ENCODE measurements at places on chromosomes 2 and 18.

- DNase-seq: peak; percentile 62
Measured at GRCh38 chr2:152766928-152767327, 48.5 kb downstream of the ARL6IP6 start.

- DNase-seq: no peak
Measured at GRCh38 chr2:86556508-86556907, 6.7 kb downstream of the CHMP3 start.

DNA sequence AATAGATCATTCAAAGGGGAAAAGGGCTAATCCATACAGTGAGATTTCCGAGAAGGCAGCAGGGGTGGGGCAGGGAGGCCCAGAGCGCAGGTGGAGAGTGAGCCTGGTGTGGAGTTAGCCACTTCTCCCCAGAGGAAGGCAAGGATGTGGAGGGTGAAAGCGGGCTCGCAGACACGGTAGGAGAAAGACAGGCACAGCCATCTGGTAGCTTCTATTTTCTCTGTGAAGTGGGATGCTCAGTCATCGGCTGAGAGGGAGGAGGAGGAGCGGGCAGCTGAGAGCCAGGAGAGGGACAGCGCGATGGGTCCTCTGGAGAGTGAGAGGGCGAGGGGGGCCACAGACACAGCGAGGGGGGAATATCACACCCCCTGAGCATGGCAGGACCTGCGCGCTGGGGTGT is 153.3 kb upstream of the NDUFV2 start:
- DNase-seq: peak; percentile 70

- DNase-seq: no peak
Measured at GRCh38 chr2:25315316-25315680, 26.4 kb downstream of the DNMT3A start.

DNA sequence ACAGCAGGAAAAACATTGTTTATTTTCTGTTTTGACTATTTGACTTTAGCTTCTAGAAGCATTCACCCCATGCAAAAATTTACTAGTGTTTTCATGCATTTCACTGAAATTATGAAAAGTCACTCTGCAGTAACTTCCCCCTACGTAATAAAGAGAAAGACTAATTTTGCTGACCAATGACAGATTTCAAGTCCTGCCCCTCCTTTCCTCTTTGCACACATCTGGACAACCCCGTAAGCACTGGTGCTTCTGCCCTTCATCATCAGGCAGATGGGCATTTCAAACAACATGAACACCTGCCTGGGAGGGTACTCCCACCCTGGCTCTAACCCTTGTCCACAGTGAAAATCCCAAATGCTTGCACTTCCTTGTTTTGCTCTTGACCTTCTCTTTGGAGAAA is 815.0 kb upstream of the ID2 start:
- no peak for DNase-seq

DNA sequence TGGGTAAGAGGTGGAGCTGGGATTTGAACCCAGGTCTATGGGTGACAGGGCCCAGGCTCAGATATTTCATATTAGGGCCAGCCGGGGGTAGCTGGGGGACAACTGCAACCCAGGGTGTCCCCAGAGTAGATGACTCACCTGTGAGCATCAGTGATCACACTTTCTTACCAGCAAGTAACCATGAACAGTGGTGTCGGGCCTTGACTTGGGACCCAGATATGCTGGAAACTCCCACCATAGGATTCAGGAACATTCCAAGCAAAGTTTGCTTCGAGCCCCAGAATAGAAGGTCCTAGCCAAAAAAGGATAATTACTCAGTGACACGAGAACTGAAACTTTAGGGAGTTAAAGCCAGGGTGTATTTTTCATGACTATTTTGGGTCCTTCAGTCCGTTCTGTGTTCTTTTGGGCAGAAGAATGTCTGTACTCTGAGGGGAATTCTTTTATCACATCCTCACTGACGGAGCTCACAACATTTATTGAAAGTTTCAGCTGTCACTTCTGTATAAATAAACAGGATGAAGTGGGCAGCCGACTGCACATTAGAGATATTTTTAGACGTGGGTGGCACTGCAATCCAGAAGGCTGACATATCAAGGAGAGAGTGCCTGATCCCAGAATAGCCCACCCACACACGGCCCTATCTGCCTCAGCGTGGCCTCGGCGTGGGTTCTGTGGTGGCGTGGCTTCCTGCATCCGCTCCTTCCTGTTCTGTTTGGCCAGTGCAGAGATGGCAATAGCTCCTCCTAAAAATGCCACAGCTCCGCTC is 45.6 kb downstream of the RAMP1 start:
- peak; percentile 51 for DNase-seq

DNA sequence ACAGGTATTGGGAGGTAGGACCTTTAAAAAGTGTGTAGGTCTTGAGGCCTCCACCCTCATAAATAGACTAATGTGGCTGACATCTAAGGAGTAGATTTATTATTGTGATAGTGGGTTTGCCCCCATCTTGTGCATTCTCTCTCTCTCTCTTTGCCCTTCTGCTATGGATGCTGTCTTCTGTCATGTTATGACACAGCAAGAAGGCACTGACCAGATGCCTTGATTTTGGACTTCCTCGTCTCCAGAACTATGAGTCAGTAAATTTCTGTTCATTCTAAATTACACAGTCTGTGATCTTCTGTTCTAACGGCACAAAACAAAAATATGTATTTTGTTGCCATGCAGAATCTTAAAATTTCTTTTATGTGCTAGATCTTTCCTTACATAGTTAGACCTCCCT is 66.9 kb downstream of the ATAD2B start:
- no peak for DNase-seq

- DNase-seq: peak; percentile 69
Measured at GRCh38 chr2:150485114-150485870, 2.2 kb downstream of the RND3 start.

- DNase-seq: peak; percentile 33
Measured at GRCh38 chr2:127362971-127363370, 24.8 kb downstream of the MAP3K2 start.

- peak; percentile 71 for DNase-seq
Measured at GRCh38 chr18:25827228-25827627, 263.2 kb downstream of the SS18 start.

DNA sequence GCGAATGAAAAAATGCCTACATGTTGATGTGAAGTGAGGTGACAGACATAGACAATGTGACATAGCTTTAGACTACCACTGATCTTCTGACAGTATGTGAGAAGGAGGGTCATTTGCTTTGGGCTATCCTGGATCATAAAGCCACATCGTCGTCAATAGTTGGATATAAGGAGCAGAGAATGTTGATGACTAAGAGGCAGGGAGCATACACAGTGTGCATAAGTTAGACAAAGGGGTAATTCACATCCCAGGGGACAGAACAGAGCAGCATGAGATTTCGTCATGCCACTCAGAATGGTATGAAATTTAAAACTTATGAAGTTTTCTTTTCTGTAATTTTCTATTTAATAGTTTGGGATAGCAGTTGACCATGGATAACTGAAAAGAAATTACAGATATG is 403.2 kb downstream of the DSC3 start:
- no peak for DNase-seq

GRCh38 chr2:239160226-239161143 is 240.3 kb downstream of the HDAC4 start:
- DNase-seq: no peak

- DNase-seq: peak; percentile 85
Measured at GRCh38 chr18:54734059-54734458, 94.2 kb upstream of the RAB27B start.

DNA sequence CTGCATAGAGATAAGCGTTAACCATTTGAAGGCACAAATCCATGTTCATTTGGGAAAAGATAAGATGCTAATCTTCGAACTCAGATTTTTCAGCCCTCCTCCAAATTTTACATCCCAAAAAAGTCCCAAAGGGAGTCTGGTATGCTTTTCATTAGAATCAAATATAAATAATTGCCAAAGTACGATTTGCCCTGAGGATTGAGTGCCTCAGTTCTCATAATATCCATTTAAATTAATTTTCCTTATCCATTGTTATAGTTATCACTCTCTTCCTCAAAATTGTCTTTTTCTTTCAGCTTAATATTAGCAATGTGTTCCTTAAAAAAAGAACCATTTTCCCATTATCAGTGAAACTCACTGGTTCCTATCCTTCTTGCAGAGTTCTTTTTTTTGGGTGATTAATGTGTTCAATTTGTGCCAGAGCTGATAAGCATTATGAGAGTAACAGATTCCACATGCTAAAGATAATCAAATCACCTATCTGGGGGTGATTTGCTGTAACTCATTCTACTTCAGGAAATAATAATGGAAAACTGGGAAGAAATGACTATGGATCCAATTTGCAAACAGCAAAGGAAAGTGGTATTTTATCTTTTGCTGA is 686 bp downstream of the HNMT start:
- DNase-seq: no peak

GRCh38 chr2:174618179-174618578 is 20.6 kb upstream of the WIPF1 start:
- no peak for DNase-seq

GRCh38 chr2:20509770-20510490 is 63.1 kb downstream of the RHOB start:
- DNase-seq: peak; percentile 32

DNA sequence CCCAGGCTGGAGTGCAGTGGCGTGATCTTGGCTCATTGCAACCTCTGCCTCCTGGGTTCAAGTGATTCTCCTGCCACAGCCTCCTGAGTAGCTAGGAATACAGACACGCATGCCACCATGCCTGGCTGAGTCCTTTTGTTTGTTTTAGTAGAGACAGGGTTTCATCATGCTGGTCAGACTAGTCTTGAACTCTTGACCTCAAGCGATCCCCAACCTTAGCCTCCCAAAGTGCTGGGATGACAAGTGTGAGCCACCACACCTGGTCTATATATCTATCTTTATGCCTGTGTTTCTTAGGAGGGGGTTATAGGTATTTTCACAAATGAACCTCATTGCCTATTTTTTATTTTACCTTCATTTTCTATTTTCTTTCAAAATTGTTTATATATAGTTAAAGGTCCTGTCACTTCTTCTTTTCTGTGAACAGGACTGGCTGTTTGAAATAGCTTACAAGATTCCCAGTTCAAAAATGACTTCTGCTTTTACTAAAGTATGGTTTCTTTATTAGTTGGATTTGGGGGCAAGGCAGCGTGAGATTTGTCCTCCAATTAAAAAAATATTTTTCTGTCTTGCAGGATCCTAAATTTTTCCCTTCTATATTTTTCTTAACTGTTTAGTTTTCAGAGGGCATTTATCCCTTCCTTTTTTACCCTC is 16.4 kb upstream of the MARCHF7 start:
- no peak for DNase-seq

DNA sequence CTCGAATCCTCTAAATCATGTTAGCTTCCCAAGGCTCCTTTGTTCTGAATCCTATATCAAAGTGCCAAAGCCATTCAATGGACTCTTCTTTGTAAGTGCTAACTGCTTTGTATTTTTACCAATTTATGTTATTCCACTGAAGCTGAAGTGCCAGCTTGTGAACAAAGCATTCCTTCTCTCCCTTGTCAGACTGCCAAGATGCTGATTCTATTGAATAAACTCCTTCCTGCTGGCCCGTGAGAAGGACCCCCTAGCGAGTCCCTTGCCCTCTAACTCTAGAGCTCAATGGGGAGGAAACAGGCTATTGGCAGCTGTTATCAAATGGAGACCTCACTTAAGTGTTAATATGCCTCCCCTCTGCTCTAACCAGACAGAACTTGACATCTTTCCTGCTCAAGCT is 1097.9 kb upstream of the CNTNAP5 start:
- DNase-seq: no peak

DNA sequence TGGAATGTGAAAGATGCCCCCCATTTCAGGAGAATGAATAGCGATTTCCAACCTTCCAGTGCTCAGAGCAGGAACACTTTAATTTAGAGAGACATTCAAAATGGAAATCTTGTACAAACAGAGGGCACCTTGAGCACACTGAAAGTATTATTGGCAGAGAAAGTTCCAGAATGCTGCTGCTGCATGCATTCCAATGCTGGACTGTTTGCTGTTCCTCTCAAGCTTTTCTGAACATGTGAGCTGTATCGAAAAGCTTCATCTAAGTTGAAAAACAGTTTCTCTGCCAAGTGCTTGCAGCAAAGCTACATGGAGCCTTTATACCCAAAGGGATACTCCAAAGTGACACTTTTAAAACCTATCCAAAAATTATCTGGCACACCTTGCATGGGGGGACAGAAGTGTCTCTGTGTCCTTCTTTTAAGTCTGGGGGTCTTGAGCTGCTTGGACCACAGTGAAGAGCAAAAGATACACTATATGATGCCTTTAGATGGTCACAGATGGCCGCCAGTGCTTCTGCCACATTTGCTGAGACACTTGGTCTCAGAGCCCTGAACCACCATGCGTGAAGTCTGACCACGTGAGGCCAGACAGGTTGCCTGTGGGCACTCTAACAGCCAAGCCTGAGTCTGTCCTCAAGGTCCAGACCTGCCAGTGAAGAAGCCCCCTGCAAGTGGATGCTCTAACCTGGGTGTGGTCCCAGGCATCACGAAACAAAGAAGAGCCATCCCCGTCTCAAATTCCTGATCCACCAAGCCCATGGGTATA is 18.8 kb downstream of the UXS1 start:
- DNase-seq: no peak

DNA sequence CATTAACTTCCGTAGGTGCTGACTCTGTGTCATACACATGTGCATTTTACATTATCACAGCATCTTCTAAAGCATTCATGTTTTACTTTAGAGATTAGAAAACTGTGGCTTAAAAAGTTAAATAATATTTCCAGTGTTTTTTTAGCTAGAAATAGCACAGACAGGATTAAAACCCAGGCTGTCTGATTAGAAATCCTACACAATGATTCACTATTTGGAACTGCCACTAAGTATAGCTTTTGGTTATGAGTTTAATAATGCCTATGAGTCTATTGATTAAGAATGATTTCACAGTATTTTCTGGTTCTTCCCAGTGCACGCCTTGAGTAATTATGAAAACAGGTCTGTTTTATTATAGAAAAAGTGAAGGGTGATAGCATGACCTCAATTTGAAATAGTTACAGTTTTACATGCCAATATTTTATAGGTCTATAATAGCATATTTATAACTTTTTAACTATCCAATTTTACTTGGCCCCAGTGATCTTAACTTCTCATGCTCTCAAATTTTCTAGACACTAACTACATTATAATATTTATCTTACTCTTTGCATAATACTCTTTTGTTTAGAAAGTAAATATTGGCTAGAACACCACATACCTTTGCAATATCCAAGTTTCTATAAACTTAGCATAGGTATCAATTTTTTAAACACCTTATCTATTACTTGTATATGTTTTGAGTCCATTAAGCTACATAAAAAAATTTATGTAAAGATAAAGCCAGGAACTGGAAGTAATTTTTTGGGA is 313.2 kb downstream of the RND3 start:
- no peak for DNase-seq

DNA sequence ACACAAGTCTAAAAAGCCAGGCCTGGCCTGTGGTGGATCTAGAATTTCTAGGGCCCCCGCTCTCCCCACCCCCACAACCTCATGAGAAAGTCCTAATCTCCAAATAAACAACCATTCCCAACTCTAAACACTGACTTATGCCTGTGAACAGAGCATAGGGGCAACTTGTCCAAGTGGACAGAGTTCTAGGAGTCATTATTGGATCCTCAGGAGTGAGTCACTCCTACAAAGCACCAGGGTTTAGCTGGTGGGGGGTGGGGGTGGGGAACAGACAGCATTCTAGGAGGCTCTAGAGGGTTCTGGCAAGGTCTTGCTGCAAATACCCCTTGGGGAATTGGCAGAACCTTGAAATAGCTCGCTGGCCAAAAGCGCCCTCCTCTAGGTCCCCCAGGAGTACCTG is 83.3 kb downstream of the ZCCHC2 start:
- peak; percentile 26 for DNase-seq

- no peak for DNase-seq
Measured at GRCh38 chr2:20418519-20418918, 28.4 kb upstream of the RHOB start.

GRCh38 chr2:218255446-218255845 is 5.4 kb upstream of the GPBAR1 start:
- DNase-seq: peak; percentile 47

- no peak for DNase-seq
Measured at GRCh38 chr18:68288408-68288807, 426.5 kb downstream of the TMX3 start.
